ENCODE measurements at places on chromosomes 5 and 9. TPM values are rescaled to one million over a fixed set of nuclear protein-coding genes. Genes with fewer than 3 reads are reported as not detected.

FOXD4L5 gene
- 0.04 TPM for total RNA-seq

CYLC2 gene
- total RNA-seq: not detected

PRLR gene
- total RNA-seq: 1.8 TPM

ADCY2 gene
- 0.25 TPM for total RNA-seq

MTRR gene
- total RNA-seq: 23.6 TPM

- no peak for DNase-seq
These were observed 15.4 kb upstream of the OCLN start for GRCh38 chr5:69477170-69477569.

DNA sequence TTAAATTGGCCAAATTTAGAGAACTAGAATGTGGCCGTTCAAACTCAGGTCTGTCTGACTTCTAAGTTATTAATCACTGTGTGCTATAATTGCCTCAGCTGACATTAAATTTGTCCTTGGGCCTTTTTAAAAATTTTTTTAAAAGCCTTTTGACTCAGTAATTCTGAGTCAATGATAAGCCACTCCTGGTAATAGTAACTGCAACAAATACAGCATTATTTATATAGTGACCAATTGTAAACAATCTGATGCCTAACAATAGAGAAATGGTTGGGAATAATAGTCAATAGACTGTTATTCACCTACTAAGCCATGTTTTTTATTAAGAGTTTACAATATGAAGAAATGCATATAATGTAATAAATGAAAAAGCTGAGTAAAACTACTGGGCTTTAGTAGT lies 70.9 kb upstream of the FSD1L start:
- no peak for DNase-seq

- no peak for DNase-seq
These were observed 36.7 kb upstream of the IZUMO3 start for GRCh38 chr9:24582146-24583126.

DNA sequence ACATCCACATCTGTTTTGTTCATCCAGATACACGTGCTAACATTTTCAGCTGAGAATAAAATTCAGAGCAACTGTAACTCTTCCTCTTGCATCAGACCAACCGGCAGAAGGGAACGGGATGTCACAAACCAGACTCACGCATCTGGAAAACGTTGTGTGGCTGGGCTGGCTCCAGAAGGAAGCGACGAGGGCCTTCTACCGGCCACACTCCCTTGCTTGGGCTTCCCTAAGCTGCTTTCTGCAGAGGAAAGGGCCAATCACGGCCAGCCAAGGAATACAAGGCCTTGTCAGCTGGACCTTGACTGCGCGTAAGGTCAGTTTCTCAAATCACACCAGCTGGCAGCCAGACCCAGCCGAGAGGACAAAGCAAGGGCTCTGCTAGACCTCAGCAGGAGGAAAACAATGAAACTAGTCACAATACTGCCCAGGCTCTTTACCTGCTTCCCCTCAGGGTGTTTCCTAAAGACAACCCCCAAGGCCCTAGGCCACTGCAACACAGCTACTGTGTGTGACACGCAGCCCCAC lies 106.1 kb downstream of the THBS4 start:
- no peak for DNase-seq

GRCh38 chr9:70924895-70925547 lies 196.4 kb downstream of the TRPM3 start:
- DNase-seq: peak; percentile 45
